Activated naive CD8-positive, alpha-beta T cell treated with anti-CD3 and anti-CD28 coated beads, Interleukin-2, amount 50 U/mL, for 24 hours (primary cell): ENCODE measurements at places on chromosomes 4 and X.

DNA sequence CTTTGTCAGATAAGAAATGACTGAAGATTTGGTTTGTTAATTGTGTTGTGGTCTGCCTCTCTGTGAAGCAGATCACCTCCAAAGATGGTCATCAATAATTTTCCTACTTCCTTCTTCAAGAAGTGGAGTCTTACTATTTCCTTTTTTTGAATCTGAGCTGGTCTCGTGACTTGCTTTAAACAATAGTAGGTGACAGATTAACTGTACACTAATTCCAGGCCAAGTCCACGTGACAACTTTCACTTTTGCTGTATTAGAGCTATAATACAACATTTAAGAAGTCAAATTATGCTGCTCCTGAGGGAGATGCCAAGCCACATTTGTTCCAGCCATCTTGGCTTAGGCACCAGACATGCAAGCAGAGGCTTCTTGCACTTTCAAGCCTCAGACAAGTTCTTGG, 393.8 kb upstream of the GRID2 start:
- DNase-seq, result no peak

DNA sequence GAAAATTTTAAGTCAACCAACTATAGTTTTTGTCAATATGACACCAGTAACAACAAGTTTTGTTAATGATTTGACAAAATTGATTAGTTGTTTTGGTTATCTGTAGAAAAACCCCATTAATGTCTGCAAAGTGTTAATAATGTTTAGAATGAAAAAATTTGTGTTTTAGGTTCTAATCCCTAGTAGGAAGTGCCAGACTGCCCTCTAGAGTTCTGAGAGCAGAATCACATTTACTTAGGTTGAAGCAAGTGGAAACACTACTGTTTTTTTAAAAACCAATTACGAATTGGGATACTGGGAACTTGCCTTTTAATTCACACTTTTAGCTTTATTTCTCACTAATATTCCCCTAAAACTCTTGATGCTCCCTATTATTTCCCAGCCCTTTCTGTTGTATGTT, 101.1 kb upstream of the CYLC1 start:
- DNase-seq, result no peak

GRCh38 chr4:101037938-101038413, 309.4 kb downstream of the PPP3CA start:
- DNase-seq, result no peak

- no peak for DNase-seq
Measured at GRCh38 chr4:153179100-153179499, 25.1 kb upstream of the TRIM2 start.

GRCh38 chr4:75494563-75494962, 19.6 kb downstream of the RCHY1 start:
- no peak for DNase-seq

DNA sequence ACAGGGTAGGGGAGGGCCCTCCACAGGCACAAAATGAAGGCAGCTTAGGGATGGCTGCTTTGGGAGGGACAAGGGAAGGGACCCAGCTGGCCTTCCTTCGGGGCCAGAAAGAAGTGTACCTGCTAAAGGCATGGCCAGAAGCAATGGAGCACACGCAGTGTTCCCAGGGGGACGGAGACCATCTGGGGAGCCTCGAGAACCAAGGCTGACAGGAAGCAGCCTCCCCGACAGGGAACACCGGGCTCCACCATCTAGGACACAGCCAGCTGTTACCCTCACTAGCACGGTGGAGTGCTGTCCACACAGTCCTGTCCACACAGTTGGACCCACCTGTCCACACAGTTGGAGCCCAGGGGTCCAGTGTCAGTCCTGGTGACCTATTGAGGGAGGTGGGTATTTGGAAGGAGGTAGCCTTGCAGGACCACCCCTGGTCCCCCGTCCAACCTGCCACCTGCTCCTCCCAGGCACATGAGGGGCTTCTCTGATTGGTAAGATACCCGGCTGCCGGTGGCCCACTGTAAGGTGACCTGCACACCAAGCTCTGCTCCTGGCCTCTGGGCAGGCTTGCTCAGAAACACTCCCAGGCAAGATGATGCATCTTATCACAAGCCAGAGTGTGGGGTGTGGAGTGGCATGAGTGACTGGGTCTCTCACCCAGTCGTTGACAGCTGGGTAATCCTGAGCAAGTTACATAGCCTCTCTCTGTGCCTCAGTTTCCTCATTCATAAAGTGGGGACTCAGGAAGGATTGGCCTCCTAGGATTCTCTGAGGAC, 20.5 kb upstream of the AFAP1 start:
- no peak for DNase-seq

DNA sequence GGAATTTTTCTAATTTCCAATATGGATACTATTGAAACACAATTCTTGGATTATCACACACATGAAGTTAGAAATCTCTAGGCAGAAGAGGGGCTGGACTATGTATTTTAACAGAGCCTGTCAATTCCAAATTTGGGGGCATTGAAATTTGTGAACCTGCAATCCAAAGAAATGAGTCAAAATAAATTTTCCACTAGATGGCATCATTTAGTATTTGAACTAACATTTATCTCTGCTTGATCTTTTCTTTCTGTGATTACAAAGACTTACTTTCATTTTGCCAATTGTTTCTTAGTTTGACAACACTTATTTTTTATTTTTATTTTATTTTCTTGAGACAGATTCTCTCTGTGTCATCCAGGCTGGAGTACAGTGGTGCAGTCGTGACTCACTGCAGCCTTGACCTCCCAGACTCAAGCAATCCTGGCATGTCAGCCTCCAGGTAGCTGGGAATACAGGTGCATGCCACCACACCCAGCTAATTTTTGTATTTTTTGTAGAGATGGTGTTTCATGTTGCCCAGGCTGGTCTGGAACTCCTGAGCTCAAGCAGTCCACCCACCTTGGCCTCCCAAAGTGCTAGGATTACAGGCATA, 2.7 kb upstream of the PYURF start:
- DNase-seq, result no peak

DNA sequence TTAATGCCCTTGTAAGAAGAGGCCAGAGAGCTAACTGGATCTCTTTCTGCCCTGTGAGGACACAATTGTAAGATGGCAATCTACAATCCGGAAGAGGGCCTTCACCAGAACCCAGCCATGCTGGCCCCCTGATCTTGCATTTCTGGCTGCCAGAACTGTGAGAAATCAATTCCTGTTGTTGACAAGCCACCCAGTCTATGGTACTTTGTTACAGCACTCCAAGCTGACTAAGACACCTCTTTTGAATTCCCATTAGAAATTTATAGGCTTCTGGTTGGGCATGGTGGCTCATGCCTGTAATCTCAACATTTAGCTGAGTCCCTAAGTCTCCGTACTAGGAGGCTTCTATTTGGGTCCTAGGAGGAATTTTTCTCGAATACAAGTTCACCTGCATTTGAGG, 48.8 kb upstream of the RELL1 start:
- DNase-seq, result no peak

GRCh38 chrX:48465336-48465933, 4.6 kb downstream of the SLC38A5 start:
- no peak for DNase-seq

GRCh38 chrX:16213961-16214360, 46.7 kb downstream of the MAGEB17 start:
- DNase-seq, result no peak

DNA sequence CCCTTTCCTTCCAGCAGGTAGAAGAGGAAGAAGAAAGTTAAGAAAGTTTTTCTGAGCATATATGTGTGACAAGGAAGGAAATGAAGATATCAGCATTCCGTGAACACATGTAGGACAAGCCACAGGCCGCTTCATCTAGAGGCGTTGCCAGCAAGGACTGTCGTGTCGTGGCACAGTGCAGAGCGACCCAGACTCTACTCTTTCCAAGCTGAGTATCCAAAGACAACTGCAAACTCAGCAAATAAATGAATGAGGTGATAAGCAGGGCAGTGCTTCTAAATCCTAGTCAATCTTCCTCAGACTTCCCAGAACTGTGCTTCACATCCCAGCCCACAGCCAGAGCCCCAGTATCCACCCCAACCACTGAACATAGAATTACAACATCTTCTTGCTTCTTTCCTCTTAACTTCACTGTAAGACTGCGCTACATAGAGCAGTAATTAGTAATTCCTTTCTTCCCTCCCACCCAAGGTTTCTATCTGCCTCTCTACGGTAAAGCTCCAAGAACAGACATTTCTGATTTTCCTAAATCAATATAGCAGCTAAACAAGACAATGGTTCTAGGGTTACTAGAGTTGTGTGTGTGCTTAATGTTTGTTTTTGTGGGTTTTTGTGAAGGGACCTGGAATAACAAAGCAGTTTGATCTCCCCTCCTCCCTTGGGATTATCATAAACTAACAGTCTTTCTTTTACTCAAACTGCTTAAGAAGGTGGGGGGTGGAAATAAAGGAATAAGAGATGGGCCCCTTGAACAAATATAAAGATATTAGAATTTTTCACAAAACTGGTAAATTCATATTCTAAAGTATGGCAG, 71.6 kb downstream of the PAPSS1 start:
- no peak for DNase-seq

DNA sequence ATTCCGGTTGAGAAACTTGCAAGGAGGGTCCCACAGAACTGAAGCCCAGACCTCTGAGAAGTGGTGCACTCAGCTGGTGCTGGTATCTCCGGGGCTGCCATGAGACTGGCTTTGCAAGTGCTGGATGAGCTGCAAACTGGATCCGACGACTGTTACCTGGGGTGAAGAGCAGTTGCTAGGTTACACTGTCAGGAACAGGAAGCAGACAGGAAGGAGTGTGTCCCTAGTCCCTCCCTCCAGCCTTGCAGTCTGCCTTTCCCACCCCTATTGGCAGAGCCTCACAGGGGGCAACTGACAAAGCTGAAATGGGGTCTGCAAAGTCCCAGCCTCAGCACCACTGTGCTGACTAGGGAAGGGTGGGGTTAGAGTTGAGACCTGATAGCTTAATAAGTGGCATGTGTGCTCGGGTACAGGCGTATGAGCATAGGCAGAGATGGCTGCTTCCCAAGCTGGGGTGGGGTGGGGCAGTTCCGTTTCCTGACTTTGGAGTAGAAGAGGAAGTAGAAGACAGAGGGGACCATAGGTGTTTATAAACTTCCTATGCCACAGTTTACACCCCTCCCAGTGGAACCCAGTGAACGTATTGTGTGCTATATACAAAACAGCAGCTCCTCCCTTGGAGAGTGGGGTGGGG, 18.0 kb downstream of the PPEF1 start:
- DNase-seq, result no peak

GRCh38 chr4:133320576-133321170, 171.6 kb downstream of the PCDH10 start:
- no peak for DNase-seq

GRCh38 chrX:21757960-21758359, at the start of gene SMPX:
SMPX (minus strand) TSS chrX:21758116; CDS start chrX:21754290, 3,826 bp downstream.
- no peak for DNase-seq

DNA sequence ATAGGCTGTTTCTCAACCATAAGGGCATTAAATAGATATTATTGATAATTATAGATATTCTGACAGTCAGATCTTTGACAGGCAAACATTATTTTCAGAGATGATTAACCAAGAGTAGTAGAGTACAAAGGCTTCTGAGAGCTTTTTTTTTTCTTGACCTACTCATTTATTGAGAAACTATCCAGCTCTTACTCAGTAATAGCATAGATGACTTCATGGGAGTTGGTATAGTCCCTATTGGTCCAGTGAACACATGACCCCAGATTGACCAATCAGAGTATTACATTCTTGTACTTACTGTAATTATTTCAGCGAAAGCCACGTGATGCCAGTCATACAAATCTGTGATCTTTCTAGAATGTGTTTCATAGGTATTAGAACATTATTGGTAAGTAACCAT, 508.7 kb downstream of the FSTL5 start:
- no peak for DNase-seq

DNA sequence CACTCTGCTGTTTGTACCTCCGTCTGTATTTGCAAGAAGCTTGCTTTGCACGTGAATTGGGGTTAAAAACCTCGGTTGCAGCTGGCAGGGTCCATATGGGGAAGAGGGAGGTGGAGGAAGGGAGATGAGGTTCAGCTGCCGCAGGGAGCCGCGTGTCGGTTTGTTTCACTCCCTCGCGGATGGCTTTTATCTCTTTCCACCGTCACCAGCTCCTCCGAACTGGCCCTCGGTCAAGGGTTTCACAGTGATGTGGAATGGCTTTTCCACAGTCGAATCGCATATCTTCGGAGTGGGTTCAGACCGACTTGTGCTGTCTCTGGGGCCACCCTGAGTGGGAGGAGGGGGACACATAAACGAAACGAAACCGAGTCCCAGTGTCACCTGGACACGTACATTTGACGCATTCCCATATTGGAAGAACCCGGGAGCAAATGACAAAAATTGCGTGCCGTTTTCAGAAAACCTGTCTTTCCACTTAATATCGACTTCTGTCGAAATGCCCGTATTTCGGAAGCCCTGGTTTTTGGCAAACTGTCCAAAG, 929 bp downstream of the ZBTB33 start:
- DNase-seq, result peak; percentile 22

GRCh38 chr4:6782147-6782845, at the start of gene KIAA0232:
KIAA0232 (plus strand) TSS chr4:6782727; CDS start chr4:6824454, 41,727 bp downstream.
- peak; percentile 92 for DNase-seq

DNA sequence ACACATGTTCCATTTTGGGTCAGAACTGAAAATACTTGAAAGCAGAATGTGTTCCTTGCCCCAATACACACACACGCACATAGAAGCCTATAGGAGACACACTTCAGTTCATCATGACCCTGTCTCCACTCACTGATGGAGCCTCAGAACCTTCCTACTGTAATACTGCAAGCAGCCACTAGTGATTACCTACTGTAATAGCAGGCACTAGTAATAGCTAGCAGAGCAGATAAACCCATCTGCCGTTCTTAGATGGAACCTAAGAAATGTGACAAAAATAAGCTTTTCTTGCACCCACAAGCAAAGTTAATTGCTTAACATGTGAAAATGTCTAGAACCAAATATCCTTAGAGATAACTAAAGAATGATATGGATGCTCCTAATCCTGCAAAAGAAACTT, 13.6 kb downstream of the AMTN start:
- no peak for DNase-seq

- no peak for DNase-seq
Measured at GRCh38 chr4:57550198-57550597, 440.0 kb upstream of the IGFBP7 start.

DNA sequence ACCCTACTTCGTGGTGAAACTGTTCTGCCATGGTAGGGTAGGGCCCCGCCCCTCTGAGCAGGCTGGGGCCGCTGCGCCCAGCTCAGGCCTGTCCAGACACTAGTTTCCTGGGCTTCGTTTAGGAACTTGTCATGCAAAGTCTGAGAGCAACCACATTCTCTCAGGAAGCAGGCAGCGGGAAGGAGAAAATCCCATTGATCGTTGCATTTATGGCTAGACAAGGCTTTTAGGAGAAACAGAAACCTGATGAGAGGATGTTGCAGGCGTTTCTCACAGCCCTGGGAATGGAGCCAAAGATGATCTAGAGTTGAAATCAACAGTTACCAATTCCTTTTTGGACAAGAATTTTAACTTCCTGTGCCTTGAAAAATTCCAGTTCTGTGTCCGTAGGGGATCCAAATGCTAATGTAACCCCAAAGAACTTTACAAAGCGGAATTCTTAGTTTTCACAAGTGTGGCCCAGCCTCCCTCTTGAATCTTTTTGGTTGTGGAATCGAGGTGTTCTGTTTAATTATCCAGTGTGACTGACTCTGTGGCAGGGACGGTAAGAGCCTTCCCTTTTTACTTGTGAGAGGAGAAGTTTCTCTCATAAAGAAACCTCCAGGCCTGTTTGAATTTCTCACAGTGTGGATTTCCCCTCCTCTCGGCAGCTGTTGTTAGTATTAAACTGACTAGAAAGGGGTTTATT, 4.5 kb upstream of the CXCL9 start:
- DNase-seq, result no peak
